ENCODE measurements at places on chromosomes 12 and 14.

GRCh38 chr14:106343626-106344025 is 817.2 kb downstream of the TMEM121 start:
- no peak for DNase-seq

DNA sequence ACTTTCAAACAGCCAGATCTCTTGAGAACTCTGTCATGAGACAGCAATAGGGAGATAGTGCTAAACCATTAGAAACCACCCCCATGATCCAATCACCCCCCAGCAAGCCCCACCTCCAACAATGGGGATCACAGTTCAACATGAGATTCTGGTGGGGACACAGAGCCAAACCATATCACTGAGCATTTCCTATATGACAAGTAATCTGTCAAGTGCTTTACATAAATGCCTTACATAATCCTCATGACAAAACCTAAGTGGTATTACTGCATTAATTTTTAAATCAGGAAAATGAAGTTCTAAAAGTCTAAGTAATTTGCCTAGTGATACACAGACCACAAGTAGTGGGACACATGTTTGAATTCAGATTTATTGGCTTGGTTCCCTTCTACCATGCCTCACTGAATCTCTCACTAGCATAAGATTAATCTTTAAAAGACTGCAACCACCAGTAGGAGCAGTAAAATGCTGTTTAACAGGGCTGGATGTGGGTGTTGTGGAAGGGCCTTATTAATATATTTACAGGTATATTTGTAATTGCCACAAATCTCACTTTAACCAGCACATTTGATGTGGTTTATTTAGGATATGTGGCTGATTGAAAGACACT is 323.1 kb upstream of the FBXO33 start:
- no peak for DNase-seq

GRCh38 chr12:31228811-31229792 is 96.8 kb downstream of the SINHCAF start:
- DNase-seq: no peak

DNA sequence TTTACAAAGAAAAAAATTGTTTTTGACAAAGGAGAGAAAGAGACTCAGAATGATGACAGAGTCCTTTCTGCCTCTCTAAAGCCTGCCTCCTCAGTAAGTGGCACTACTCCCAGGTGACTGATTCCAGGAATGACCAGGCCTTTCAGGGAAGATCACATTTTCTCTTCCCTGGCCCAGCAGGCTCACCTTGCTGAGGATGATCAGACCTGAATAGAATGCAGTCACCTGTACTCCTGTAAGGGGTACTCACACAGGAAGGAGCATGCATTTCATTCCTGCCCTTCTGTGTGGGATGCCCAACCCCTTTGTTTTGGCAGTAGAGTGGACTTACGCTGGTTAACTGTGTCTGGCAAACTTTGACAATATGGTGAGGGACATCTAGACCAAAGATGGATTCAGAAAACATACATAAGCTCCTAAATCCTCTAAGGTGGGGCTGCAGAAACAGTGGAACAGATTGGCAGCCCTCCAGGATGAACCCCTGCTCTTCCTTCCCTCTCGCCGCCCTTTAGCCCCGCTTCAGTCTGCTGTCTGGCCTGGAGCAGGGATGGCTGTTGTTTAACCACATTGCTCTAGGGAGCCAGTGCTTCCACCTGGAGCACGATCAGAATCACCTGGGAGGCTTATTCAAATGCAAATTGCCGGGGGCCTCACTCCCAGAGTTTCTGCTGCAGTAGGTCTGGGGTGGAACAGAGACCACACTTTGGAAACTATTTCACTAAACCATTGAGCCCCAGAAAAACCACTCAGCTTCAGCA is 29.8 kb downstream of the ERG28 start:
- no peak for DNase-seq

GRCh38 chr12:42364692-42365091 is 38.7 kb downstream of the PPHLN1 start:
- no peak for DNase-seq

- DNase-seq: no peak
Observed at GRCh38 chr12:51825216-51825615, 23.3 kb downstream of the FIGNL2 start.

GRCh38 chr14:35420036-35420811 is 15.7 kb upstream of the NFKBIA start:
- no peak for DNase-seq

DNA sequence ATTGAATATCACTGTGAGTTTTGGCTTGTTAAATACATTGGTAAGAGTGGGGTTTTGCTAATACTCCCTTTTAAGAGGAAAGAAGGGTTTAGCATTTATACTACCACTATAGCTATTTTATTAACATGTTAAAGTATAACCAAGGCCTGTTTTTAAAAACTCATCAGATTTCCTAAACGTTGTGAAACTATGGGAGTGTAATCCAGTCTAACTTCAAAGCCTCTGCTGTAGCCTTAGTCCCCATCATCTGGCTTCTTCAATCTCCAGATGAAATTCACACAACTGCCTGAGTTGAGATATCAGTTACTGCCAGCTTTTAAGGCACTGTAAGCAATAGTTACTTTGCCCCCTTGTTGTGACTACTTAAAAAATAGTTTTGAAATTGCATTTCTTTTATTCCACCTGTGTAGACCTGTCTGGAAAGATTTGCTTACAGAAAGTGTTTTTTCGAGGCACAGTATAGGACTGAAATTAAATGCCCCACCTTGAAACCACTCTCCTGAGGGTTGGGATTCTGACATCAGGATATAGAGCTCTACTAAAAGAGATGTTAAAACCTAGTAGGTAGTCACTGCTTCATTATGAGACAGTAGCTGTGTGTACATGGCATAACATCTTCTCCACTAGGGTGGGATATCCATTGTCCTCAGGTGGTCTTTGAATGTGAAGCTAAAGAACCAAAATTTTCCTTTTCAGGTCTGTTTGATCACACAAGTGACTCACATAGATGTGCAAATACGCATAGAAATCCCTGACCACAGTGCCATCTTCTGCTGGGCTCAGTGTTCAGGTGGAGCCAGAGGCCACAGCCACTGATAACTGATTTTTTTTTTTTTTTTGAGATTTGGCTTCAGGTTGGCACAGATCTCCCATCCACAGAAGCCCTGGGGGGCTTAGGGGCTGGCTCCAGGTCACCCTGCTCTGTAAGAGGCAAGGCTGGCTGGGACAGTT is 125.5 kb downstream of the DAAM1 start:
- DNase-seq: no peak

DNA sequence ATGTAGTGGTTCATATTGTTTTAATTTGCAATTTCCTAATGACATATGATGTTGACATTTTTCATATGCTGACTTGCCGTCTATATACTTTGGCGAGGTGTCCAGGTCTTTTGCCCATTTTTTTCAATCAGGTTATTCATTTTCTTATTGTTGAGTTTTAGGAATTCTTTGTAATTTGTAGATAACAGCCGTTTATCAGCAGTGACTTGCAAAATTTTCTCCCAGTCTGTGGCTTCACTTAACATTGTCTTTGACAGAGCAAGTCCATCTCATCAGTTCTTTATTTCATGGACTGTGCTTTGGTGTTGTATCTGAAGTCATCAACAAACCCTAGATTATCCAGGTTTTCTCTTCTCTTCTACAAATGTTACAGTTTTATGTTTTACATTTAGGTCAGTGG is 12.6 kb upstream of the KLHDC2 start:
- no peak for DNase-seq

DNA sequence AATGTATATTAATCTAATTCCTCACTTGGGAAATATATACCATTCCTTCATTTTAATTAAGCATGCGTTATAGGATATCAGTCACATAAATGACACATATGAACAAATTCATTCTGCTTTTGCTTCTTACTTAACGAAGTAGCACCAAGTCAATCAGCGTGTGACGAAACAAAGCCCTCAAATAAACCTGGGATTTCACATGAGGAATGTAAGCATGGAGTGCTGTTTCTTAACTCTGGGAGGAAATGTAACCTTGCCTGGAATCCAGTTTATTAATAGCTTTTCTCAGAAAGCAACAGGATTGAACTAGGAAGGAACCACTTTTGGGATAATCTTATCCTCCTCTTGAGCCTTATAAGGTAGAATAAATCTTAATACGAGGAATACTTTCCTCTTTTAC is 72.0 kb downstream of the NIN start:
- no peak for DNase-seq

GRCh38 chr12:131372171-131372475 is 338.8 kb upstream of the SFSWAP start:
- no peak for DNase-seq

DNA sequence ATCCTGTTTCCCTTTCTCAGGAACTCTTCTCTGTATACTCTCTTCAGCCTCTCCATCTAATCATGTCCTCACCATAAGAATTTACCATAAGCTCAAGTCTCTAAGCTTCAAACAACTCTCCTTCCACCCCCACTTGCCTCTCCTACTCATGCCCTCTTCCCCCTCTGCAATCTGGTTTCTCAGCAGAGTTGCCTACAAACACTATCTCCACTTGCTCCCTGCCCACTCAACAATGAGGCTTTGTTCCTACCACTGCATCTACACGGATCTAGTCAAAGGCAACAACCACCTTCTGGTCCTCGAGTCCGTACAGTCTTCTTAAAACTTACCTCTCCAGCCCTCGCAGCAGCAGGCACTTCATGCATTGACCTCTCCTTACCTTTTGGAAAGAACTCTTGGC is 17.2 kb upstream of the FBLN5 start:
- no peak for DNase-seq

DNA sequence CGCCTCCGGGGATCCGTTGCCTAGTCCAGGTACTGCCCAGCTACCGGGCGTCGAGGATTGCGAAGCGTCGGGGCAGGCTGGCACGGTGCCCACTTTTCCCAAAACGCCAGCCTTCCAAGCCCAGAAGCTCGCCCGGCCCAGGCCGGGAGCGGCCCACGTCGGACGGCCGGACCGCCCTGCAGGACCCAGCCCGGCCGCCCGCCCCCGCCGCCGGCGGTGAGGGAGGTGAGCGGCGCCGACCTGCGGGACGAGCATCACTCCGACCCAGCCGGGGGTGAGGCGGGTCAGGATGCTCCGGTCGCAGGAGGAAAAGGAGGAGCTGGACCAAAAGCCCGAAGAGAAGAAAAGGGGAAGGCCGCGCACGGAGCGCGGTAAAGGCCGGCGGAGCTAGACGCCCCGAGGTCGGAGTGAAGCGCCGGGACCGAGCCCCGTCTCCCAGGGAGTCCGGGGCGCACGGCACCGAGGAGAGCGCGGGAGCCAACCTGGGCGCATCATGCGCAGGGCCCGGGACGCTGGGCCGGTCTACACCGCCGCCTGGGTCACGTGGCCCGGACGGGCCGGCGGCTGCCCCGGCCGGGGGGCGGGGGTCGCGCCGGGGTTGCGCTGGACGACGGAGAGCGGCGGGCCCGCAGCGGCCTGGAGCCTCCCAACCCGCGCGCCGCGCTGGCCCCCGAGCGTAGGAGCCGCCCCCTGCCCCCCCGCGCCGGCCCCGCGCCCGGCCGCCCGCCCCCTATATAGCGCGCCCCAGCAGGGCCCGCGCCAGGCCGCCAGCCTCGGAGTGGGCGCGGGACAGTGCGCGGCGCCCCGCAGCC is at the start of gene AQP5:
TSS of gene AQP5 (plus strand) at position 762 of the 812 bp plus-strand sequence. CDS start 146 bp downstream, outside the sequence.
- DNase-seq: no peak

- no peak for DNase-seq
Observed at GRCh38 chr14:59213368-59214315, 25.2 kb downstream of the DAAM1 start.

GRCh38 chr12:82757656-82758055 is 71.0 kb downstream of the TMTC2 start:
- no peak for DNase-seq

DNA sequence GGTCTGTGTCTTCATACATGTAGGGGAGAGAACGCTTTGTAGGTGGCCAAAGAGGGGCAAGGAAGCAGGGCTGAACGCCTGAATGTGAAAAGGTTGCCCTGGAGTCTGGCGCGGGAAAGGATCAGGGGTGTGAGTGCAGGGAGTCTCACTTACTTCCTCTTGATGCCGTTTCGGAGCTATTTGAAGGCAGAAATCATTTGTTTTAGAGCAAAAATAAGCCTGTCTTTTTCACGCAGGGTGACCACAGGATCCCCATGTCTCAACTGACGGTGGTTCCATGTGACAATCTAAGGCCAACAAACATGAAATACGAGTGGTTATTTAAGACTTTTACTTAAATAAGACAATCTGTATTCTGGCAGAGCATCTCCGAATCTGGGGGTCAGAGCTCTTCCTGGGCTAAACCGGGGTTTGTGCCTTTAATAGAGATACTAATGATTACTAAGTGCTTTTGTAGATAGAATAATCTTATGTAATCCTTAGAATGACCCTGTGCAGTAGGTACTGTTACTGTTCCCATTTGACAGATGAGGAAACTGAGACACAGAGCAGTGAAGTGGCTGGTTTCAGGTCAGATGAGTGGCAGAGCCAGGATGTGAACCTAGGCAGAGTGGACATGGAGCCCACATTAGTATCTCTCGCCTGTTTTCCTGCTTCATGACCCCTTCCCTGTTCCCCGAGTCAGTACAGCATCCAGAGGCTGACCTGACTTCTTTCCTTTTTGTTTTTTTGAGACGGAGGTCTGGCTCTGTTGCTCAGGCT is 1.9 kb downstream of the BRI3BP start:
- no peak for DNase-seq
